ENCODE measurements at places on chromosomes 6 and 20.
A peak's percentile ranks its signal among the peaks of the same experiment; 100 is the strongest.

GRCh38 chr20:62504323-62504722, 28.5 kb upstream of the GATA5 start:
- DNase-seq, result no peak

DNA sequence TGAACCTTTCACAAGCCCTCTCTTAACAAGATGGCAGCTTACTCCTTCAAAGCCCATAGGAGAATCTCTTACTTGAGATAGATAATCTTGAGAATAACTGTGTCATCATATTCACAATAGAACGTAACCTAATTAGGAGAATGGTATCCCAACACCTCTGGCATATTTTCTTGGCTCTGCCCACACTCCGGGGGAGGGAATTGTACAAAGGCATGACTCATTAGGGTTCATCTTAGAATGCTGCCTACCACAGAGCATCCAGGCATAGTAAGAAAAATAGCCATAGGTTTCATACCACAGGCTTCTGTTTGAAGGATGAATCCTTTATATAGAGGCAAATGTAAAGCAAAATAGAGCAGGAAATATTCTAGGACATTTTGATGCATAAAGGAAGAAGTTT, 1100.6 kb upstream of the CITED2 start:
- DNase-seq, result no peak

- DNase-seq, result no peak
These were observed 36.1 kb downstream of the FAM110A start for GRCh38 chr20:869606-870005.

GRCh38 chr20:18676396-18676795, 88.5 kb downstream of the DTD1 start:
- DNase-seq, result no peak

- DNase-seq, result no peak
These were observed 38.0 kb downstream of the YTHDF1 start for GRCh38 chr20:63177785-63178445.

DNA sequence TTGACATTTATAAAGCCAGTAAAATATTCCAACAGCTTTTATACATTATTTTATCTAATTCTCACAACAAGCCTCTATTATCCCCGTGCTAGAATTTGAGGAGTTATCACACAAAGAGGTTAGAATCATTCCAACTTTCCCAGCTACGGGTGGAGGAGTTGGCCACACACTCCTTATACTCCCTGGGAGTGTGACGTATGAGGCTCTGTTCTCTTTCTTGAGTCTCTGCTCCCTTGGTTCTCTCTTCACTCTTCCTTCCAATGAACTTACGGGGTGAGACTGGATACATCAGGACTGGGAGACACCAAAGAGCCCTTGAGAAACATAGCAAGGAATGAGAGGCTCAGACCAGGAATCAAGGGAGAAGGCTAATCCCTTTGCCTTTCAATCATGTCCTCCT, 185.6 kb upstream of the TAB2 start:
- no peak for DNase-seq

GRCh38 chr6:96521306-96521643, 331 bp upstream of the UFL1 start:
- no peak for DNase-seq

DNA sequence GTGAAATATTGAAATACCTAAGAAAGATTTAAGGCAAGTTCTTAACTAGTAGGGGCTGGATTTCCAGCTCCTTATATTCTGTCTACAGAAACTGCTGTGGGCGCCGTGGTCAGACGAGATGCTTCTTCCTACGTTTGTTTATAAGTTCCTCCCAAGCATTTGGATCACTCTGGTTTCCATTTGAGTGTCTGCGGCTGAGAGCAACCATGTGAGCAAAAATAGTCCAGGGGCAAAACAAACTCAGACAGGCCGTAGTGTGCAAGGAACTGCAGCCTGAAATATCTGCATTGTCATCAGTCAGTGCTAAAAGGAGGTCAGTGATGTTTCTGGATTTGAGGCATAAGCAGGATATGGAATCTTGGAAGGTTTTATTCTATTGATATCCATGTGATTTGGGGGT, 485.9 kb upstream of the JAG1 start:
- DNase-seq, result no peak

DNA sequence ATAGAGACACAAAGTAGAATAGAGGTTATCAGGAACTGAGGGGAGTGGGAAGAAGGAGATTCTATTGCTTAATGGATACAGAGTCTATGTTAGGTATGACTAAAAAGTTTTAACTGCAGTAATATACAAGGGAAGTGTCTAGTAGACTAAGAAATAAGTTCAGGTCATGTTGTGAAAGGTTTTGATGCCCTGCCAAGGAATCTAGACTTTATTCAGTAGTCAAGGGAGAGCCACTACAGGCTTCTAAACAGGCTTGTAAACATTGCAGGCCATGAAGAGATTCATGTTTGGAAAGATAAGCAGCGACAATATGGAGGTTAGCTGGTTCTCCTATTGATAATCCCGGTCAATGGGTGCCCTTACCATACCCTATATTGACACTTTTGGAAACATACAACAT, 352.8 kb upstream of the SOX4 start:
- no peak for DNase-seq

GRCh38 chr20:62707921-62708521, 615 bp upstream of the NTSR1 start:
- no peak for DNase-seq

- DNase-seq, result no peak
These were observed 15.8 kb upstream of the STX16 start for GRCh38 chr20:58635279-58635665.

- no peak for DNase-seq
These were observed 17.5 kb downstream of the MMP24 start for GRCh38 chr20:35243986-35244385.

- no peak for DNase-seq
These were observed 74.6 kb upstream of the BHLHE23 start for GRCh38 chr20:63081351-63081750.

DNA sequence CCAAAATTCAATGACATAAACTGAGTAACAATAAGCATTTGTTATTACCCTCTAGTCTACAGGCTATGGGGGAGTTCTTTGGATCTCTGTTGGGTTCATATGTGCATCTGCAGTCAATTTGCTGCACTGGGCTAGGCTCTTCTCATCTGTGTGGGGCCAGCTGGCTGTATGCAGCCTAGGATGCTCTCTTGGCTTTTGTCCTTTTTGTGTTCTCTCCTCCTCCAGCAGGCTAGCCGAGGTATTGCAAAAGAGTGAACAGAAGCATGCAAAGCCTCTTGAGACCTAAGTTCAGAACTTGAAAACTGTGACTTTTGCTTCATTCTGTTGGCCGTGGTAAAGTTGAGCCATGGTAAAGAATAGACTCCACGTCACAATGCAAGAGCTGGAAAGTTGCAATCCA, 62.8 kb upstream of the FOXO3 start:
- no peak for DNase-seq

- DNase-seq, result no peak
These were observed 107.0 kb upstream of the OGFRL1 start for GRCh38 chr6:71181565-71181964.

- DNase-seq, result peak; percentile 54
These were observed 46.8 kb upstream of the SLCO4A1 start for GRCh38 chr20:62595491-62595890.

- DNase-seq, result no peak
These were observed 497.0 kb downstream of the MAFB start for GRCh38 chr20:40192081-40192480.

DNA sequence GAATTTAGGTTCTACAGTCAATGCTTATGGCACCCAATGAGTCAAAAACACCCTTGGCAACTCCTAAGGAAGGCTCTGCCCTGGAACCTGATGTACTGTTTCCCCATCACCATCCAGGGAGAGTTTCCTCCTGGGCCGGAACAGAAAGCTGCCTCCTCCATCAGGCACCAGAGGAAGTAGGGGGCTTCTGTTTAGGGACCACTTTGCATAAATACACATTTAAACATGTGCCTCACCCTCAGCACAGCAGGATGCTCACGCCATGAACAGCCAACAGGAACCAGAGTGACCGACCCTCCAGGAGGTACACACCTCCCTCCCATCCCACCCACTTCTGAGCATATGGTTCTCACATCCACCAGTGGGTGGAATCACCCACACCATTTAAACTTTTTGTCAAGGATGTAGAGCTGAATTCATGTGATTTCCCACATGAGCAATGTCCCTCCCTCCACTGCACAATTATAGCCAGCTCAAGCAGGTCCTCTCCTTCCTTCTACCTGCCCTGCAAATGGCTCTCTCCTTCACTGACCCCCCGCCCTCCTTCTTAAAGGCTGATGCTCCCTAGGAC, 14.8 kb downstream of the DDRGK1 start:
- no peak for DNase-seq

DNA sequence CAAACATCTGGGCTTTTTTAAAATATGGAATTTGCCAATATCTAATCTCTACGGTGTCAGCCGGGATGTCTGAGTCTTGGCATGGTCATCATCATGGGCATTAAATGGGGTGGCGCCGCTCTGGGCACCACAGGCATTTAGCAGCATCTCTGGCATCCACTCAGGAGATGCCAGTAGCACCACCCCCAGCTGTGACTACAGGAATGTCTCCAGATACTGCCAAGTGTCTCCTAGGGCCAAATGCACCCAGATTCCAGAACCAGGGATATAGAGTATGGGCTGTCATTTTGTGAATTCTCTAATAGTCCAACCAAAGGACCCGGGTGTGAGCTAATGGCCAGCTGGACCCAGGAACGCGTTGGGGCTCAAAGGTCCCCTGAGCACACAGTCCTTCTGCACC, 361.0 kb downstream of the TAF4 start:
- DNase-seq, result no peak

Measured in omental fat pad (tissue), 4 donors.